ENCODE measurements at places on chromosomes 2 and 18.

GRCh38 chr18:3119401-3120341, 100.1 kb downstream of the MYOM1 start:
- no peak for DNase-seq

- DNase-seq = no peak
These were observed 81.1 kb downstream of the SETBP1 start for GRCh38 chr18:44761812-44762211.

DNA sequence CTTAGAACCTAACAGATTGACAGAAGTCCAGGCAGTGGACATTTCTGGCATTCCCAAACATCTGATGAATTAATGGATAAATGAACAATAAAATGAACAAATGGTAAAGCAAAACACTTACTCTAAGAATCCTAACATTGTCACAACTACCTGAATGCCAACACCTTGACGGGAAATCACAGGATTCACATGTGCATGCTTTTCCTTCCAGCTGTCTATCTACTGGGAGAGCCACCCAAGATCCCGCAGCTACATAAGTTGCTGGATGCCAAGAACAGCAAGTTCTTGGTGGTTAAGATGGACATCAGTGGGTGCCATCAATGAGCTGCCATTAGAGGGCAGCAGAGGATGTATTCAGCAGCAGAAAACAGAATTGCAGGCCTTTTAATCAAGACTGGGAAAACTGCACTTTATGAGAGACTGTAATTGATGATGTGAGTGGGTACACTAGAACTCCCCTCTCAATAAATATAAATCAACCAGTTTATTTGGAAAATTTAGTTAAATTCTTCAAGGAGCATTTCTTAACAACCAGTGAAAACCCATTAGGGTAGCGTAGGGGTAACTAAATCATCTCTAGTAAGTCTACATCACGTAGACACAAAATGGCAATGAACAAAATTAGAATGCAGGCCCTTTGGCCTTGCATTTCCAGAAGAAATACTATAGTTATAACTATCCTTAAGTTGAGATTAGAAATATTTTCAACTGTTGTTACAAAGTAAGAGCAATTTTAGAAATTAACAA, 45.6 kb downstream of the SESTD1 start:
- no peak for DNase-seq

GRCh38 chr2:1370461-1370860, 42.8 kb upstream of the TPO start:
- no peak for DNase-seq

- no peak for DNase-seq
These were observed 26.0 kb downstream of the SATB2 start for GRCh38 chr2:199431746-199432213.

DNA sequence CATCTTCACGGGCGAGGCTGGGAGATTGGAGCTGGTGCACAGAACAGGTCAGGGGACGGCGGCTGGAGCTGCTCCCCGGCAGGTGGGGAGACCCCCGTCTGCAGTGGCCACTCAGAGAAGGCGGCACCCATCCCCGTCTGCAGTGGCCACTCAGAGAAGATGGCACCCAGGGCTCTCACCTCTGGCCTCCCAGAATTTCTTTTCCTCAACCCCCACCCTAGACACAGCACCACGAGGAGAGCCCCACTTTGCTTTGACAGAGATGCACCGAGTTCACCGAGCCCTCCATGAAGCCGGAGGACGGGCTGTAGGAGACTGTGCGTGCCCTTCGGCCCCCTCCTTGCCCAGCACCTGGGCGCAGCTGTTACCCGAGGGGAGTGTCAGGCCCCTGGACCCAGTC, 201.6 kb upstream of the SALL3 start:
- DNase-seq = no peak

- no peak for DNase-seq
These were observed 181.8 kb upstream of the NT5C1B start for GRCh38 chr2:18771212-18771611.

DNA sequence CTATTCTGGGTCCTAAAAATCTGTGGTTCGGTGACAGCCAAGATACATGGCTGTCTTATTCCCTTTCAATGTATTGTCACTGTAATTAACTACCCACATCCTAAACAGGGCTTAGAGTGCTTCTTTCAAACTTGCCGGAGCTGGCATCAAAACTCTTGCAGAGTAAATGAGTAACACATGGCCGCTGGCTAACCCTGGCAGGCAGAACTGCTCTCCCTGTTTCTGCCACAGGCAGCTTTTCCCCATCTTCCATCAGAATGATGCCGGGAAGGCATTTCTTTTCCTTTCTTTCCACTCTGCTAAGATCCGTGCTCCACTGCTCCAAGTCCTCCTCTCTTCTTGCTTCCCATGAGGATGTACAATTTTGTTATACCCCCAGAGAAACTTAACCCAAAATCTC, 54.8 kb upstream of the PTPRM start:
- no peak for DNase-seq

DNA sequence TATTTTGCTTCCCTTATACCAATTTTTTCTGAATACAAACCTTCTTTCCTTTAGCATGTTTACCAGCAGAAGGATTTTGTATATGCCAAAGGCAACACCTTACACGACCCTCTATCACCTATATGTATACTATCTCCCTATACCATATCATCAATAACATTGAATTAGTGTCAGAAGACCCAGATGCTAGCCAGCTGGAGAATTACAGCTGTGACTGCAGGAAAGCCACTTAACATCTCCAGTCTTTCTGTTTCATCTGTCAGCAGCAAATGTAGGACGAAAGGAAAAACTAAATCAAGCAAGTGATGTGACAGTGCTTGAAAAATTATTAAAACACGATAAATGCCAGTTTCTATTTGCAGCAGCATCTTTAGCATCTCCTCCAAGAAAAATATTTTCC, 193.7 kb downstream of the STK39 start:
- no peak for DNase-seq

- DNase-seq = no peak
These were observed 40.9 kb downstream of the GATA6 start for GRCh38 chr18:22210311-22210754.

- DNase-seq = no peak
These were observed 3.2 kb downstream of the INO80C start for GRCh38 chr18:35494251-35495220.

- no peak for DNase-seq
These were observed 108.2 kb upstream of the UBE2E3 start for GRCh38 chr2:180872255-180872654.

- DNase-seq = no peak
These were observed 679 bp downstream of the RNF144A start for GRCh38 chr2:6917761-6918421.

GRCh38 chr2:33526132-33526531, 49.7 kb downstream of the RASGRP3 start:
- no peak for DNase-seq

DNA sequence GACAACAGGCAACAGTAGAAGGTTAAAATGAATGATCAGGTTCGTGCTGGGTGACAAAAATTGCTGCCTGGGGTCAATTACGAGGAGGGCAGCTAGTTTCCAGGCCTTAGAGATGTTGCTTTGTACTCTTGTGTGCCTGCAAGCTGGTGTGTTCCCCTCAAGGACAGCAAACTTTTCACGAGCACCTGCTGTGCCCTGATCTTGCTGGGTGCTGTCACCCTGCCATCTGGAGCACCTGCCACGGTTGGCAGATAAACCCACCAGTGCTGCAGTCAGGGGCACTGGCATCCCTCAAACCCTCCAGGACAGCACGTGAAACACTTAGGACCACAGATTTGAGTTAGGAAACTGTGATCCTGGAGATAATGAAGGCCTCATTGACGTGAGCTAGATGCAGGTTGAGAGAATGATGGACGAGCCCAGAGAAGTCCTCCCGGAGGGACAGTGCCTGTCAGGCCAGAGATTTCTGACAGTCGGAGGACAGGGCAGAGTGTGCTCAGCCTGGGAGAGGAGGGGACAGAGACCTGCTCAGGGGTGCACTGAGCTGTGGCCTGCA, 104.3 kb upstream of the RAB12 start:
- no peak for DNase-seq

DNA sequence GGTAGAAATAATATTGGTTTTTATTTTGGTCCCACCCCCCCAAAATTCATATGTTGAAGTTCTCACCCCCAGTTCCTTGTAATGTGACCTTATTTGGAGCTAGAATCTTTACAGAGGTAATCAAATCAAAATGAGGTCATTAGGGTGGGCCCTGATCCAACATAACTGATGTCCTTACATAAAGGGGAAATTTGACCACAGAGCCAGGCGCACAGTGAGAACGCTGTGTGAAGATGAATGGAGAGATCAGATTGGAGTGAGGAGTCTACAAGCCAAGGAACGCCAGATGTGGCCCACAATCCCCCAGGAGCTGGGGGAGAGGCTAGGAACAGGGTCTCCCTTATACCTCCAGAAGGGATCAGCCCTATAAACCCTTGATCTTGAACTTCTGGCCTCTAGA, 31.6 kb upstream of the TRIB2 start:
- no peak for DNase-seq

GRCh38 chr2:136572335-136572734, 193.0 kb upstream of the THSD7B start:
- no peak for DNase-seq

- no peak for DNase-seq
These were observed 300.4 kb upstream of the TNP1 start for GRCh38 chr2:217160103-217160743.

- DNase-seq = no peak
These were observed 18.0 kb downstream of the CYP27A1 start for GRCh38 chr2:218799990-218800389.

- no peak for DNase-seq
These were observed 290.5 kb upstream of the HS6ST1 start for GRCh38 chr2:128608921-128609880.

DNA sequence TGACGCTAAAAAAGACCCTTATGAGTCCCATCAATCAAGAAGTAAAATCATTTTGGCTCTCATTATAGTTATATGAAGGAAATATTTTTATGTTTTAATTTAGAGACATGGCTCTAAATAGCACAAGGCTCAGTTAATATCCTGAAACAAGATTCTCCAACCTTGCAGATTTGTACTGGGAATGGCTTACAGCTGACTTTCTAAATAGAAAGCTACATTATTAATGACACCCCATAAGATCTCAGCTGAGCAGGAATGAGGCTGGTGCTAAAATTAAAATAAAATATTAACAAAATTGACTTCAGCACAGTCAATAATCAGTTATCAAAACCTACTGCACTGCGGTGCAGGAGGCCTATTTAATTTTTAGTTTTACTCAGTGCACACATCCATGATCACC, 136.9 kb downstream of the SLC39A10 start:
- DNase-seq = no peak

DNA sequence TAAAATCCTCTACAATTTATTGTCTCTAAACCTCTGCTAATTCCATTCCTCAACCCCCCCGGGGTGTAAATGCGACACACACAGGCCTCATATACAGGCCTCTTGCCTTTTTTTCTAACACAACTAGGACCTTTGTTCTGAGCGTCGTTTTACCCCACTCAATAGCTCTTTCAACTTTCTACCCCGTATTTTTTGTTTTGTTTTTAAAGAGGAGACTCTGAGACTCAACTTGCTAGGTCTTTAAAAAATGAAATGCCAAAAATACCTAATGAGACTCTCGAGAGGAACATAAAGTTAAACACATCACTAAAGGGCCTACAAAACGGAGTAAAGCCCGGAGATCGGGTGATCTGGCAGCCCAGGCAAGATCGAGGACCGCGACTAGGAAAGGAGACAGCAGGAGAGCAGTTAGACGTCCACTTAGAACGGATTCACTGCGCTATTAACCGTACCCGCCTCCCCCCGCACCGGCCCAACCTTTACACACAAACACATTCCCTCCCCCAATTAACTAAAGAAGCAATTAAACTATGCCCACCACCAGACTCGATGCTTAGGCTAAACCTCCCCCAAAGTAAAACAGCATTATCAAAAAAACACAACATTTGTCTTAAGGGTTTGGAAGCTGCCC, 1.7 kb downstream of the TRIP12 start:
- DNase-seq = no peak

- no peak for DNase-seq
These were observed 22.7 kb upstream of the CASP8 start for GRCh38 chr2:201237486-201238123.

GRCh38 chr2:179059026-179059700, 9.2 kb upstream of the CCDC141 start:
- DNase-seq = no peak

DNA sequence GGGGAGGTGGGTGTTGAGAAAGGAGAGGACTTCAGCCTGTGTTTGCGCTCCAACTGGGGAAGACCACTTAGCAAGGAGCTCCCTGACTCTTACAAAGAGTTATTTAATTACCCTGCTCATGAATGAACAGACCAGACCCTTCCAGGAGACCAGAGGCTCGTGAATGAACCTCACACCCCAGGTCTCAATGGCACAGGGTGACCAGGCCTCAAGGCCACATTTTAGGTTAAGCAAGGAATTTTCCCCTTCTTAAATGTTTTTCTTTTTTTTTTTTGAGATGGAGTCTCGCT, 25.3 kb downstream of the SMAD7 start:
- no peak for DNase-seq

DNA sequence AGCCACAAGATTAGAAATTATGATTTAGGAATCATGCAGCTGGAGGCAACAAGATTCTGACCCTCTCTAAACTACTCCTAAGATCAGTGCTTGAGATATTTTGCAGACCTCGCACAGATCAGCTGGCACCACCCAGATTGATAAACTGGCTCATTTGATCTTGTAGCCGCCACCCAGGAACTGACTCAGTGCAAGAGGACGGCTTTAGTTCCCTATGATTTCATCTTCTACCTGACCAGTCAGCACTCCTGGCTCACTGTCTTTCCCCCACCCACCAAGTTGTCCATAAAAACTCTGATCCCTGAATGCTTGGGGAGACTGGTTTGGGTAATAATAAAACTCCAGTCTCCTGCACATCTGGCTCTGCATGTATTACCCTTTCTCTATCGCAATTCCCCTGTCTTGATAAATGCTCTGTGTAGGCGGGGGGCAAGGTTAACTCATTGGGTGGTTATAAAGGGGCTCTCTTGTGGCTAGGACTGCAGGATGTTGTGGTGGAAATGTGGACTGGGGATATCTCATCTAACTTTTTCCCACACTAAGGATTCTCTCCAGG, 96.1 kb downstream of the ARL6IP6 start:
- no peak for DNase-seq

- DNase-seq = no peak
These were observed 323.2 kb downstream of the RAD51AP2 start for GRCh38 chr2:17195016-17195415.

DNA sequence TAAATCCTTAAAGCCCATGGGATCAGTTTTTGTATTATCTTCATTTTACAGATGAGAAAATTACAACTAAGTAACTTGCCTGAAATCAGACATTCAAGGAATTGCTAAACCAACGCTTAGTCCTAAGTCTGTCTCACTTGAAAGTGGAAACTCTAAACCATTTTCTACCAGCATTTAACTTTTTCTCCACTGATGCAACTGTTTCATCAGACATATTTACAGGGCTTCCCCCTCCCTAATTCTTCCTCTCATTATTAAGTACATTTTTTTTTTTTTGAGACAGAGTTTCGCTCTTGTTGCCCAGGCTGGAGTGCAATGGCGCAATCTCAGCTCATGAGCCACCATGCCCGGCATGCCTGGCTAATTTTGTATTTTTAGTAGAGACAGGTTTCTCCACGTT, 88.6 kb downstream of the ACVR1C start:
- no peak for DNase-seq

DNA sequence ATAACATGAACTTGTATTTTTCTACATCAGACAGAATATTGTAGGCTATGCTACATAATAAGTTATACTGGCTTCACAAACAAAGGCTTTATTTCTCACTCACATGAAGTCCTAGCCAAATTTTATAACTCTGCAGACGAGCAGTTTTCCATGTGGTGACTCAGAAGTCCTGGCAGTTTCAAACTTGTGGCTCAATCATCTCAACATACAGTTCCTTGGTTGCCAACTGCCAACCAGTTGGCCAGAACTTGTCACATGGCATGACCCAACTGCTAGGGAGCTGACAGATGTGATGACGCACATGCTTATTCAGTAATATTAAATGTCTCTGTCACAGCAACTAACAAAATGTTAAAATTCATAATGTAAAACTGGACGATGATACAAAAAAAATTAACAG, 63.8 kb upstream of the ZC3H15 start:
- no peak for DNase-seq
